Temporal lobe (tissue), 4 donors: ENCODE measurements at places on chromosomes 5 and 9. TPM values are rescaled to one million over a fixed set of nuclear protein-coding genes. Genes with fewer than 3 reads are reported as not detected.

ADRB2 gene
- total RNA-seq = 0.74 TPM

ROR2 gene
- 0.74 TPM for total RNA-seq

SPATA31A3 gene
- not detected for total RNA-seq

SOHLH1 gene
- not detected for total RNA-seq

ZNF622 gene
- total RNA-seq = 22.1 TPM

CMBL gene
- 7.6 TPM for total RNA-seq

PTGR1 gene
- total RNA-seq = 10.6 TPM
